ENCODE measurements at places on chromosomes 16 and 17. TPM values are rescaled to one million over a fixed set of nuclear protein-coding genes. Genes with fewer than 3 reads are reported as not detected.

SPN gene
- not detected for total RNA-seq

DNA sequence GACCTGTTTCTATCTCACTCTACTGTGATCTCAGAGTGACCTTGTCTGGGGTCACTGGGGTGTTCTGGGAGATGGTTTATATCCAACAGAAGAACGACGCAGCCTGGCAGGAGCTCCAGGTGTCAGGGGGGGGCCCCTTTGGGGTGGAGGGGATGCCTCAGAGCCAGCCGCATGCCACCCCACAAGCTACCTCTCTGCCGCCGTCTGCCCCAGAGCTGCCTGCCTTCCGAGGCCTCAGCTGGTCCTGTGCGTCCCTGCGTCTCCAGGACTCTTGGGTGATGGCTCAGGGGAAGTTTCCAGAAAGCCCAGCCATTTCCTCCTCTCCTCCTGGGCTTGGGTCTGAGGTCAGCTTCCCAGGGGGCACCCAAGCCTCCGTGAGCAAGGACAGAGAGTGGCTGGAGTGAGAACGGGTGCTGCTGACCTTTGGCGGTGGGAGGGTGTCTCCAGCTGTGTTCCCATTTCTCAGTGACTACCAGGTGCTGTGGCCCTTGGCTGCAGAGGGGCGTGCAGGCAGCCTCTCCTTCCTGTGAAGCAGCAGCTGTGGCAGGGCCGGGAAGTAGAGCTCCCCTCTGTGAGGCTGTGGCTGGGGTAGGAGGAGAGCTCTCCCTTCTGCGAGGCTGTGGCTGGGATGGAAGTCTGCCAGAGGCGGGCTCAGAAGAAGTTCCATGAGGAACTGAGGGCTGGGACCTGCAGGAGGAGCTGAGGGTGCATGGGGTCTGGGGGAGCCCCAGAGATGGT, 19.8 kb downstream of the JPH3 start:
- DNase-seq = no peak

CDRT15 gene
- total RNA-seq = 0.84 TPM

SDF2 gene
- total RNA-seq = 71.9 TPM

GRCh38 chr17:67863624-67864247, 38.4 kb downstream of the BPTF start:
- DNase-seq = no peak

Data from RPMI7951 (cell line).